Stimulated activated CD8-positive, alpha-beta memory T cell treated with anti-CD3 and anti-CD28 coated beads, Interleukin-4, amount 100 ng/mL, for 1 hour (primary cell): ENCODE measurements at places on chromosomes 16 and 17.

GRCh38 chr16:72878301-72879269 lies 169.3 kb downstream of the ZFHX3 start:
- no peak for DNase-seq

- no peak for DNase-seq
Measured at GRCh38 chr16:67723151-67723910, 4.2 kb upstream of the GFOD2 start.

DNA sequence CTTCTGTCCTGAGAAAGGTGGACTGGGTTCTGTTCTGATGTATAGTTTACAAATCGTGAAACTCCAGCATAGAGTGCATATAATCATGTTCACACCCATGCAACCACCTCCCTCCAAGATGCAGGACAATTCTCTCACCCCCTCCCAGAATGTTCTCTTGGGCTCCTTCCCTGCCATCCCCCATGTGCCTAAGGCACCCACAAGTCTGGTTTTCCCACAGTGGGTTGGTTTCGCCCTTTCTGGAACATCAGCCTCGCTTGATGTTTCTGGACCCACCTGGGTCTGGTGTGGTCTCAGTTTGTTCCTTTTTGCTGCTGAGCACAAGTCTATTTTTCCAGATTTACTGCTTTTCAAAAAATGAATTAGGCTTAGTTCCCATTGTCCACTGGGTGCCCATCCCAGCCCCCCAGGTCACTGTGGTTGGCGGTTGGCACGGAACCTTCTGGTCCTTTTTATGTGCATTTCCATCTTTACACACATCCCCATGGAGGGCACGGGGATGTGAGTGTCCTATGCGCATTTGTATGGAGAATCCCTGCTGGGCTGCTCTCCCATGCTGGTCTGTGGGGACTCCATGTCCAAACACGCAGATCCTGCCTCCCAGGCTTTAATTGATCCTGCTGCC lies 19.0 kb downstream of the MAP2K3 start:
- DNase-seq: no peak

DNA sequence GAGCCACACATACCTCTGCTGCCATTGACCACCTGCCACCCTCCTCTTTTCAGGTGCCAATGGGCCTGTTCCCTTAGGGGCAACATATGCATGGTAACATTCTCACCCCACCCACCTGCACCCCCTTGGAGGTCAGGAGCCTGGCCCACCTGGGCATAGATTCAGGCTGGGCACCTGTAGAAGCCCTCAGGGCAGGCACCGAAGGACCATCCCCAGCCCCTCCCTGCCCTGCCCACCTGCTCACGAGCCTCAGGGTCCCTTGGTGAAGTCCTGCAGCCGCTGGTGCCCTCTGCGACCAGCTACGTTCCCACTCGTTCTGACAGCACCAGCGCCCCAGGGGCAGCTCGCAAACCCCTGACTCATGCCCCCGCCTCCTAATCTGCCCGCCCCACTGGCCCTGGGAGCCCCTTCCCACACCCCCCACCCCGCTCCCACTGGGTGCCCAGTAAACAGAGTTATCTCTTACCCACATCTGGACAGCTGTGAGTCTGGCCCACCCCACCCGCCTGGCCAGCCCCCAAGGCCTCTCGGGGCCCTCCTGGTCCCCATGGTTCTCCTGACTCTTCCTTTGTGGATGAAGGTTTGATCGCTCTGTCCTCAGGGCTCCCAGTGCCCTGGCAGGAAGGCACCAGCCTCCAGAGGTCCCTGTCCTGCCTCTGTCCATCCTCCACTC lies at the start of gene SLC4A1:
TSS of gene SLC4A1 (minus strand) at position 318 of the 673 bp plus-strand sequence. CDS start 5,269 bp downstream, outside the sequence.
- DNase-seq: no peak

DNA sequence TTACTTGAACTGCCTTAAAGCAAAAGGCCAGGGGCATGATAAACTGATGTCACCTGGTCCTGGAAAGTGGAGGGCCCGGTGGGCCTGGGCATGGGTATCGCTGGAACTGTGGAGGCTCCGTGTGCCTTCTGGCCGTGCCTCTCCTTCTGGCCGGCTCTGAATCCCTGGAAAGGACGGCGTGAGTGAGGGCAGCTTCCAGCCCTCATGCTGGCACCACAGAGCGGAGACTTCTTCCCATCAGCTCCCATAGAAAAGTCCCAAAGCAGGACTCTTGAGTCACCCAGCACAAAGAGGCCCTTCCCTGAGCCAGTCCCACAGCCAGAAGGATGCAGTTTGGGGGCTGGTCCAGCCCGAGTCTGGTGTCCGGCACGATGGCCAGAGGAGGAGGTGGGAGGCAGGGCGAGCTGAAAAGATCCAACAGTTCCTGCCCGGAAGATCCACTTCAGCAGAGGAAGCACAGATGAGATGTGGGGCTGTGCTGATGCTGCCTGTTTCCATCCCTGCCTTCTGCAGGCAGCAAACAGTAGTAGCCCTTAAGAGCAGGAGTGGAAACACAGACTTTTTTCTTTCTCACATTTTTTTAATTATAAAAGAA lies 7.8 kb downstream of the GAA start:
- no peak for DNase-seq

- no peak for DNase-seq
Measured at GRCh38 chr16:57906382-57907316, 64.3 kb downstream of the CNGB1 start.

- DNase-seq: no peak
Measured at GRCh38 chr16:12497526-12497925, 306.2 kb downstream of the CPPED1 start.

DNA sequence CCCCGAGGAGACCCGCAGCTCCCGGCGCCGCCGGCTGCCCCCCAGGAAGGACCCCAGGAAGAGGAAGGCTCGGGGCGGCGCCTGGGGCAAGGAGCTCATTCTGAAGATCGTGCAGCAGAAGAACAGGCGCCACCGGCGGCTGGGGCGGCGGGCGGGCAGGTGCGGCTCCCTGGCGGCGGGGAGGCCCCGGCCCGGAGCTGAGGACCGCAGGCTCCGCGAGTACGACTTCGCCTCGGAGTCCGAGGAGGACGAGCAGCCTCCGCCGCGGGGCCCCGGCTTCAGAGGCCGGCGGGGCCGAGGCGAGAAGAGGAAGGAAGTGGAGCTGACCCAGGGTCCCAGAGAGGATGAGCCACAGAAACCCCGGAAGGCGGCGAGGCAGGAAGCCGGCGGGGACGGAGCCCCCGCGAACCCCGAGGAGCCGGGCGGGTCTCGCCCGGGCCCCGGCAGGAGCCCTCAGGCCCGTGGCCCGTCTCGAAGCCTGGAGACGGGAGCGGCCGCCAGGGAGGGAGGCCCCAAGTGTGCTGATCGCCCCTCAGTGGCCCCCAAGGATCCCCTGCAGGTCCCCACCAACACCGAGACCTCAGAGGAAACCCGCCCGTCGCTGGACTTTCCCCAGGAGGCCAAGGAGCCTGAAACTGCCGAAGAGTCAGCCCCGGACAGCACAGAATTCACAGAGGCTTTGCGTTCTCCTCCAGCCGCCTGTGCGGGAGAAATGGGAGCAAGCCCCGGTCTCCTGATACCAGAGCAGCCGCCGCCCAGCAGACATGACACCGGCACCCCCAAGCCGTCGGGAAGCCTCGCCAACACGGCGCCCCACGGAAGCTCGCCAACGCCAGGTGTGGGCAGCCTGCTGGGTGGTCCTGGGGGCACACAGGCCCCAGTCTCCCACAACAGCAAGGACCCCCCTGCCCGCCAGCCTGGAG lies 22.3 kb upstream of the ZFPM1 start:
- peak; percentile 17 for DNase-seq

DNA sequence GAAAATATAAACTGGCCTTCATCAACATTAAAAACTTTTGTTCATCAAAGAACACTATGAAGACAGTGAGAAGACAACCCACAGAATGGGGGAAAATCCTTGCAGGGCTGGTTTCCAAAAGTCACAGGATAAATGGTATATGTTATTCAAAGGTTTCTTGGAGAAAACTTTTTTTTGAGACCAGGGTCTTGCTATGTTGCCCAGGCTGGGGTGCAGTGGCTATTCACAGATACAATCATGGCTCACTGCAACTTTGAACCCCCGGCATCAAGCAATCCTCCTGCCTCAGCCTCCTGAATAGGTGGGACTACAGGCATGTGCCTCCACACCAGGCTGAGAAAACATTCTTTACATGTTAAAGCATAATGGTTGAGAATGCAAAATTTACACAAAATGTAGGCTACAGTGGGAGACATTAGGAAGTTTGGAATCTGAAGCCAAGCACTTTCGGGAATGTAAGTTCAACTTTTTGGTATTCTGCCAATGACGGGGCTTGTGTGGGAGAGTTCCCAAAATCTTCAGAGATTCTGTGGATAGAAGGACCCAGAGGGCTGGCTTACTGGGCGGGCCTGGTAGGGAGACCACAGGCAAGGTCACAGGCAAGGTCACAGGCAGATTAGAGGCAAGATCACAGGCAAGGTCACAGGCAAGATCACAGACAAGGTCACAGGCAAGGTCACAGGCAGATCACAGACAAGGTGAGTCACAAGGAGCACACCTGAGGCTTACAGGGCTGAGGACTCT lies 24.2 kb upstream of the ATP2A3 start:
- no peak for DNase-seq

GRCh38 chr16:67504031-67505021 lies 21.0 kb upstream of the AGRP start:
- no peak for DNase-seq

- no peak for DNase-seq
Measured at GRCh38 chr17:77153999-77154586, 13.3 kb downstream of the SEC14L1 start.

- DNase-seq: no peak
Measured at GRCh38 chr17:31321966-31322365, 544 bp upstream of the EVI2A start.

- no peak for DNase-seq
Measured at GRCh38 chr17:77999413-78000173, 41.1 kb downstream of the TNRC6C start.

GRCh38 chr16:5781436-5781835 lies 683.8 kb upstream of the EEF2KMT start:
- no peak for DNase-seq

DNA sequence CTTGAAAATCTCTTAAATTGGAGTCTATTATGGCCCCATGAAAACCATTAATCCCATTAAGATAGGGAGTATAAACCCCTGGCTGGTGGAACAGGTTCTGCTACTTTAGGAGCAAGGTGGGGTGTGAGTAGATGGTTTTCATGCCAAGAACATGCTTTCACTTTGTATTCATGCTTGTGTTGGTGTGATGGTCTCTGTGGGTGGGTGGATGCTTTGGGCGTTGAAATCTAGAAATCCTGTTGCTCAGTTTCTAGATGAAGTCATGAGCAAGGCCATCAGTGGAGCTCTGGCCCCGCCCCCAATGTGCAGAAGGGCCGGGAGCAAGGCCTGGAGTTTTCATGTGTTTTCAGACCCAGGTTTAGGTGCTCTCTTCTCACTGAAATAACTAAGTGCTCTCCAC lies 20.1 kb downstream of the PLD6 start:
- no peak for DNase-seq

DNA sequence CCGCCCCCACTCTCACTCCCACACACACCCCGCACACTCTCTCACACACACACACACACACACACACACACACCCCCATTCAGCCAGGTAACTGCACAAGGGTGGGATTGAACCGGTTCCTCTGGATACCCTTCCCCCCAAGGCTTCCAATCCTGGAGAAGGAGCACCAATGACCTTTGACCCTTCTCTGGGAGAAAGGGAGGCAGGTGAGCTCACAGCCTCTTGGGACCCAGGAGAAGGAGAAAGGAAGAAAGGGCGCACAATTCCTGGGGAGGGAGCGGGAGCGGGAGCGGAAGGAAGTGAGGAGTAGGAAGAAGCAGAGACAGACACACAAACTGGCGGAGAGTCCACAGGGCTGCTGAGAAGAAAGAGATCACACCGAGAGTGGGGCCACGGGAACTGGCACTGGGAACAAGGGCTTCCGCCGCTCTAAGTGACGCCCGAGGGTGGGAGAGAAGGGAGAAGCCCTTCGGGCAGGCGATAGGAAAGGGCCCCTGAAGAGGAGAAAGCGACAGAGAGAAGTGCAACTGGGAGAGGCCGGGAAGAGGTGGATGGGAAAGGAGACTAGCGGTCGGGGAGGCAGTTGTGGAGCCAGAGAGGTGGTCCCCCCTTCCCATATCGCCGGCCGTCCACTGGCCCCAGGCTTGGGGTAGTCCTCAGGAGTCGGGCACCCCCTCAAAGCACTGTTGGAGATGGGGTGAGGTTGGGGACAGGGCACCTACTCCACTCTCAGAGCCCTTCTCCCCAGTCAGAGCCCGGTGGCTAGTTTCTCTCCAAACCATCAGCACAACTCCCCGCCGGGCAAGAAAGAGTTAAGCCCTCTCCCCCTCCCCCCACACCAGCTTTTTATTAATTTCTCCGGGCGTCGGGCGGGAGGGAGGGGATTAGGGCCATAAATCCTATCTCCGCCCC lies 1.3 kb downstream of the SAMD14 start:
- no peak for DNase-seq

GRCh38 chr17:9020096-9020823 lies 1.1 kb upstream of the NTN1 start:
- no peak for DNase-seq

GRCh38 chr16:30656974-30657865 lies 1.0 kb upstream of the FBRS start:
- DNase-seq: no peak

GRCh38 chr16:27245276-27246172 lies 23.0 kb downstream of the NSMCE1 start:
- no peak for DNase-seq

- DNase-seq: no peak
Measured at GRCh38 chr16:28188085-28188916, 23.5 kb downstream of the XPO6 start.

DNA sequence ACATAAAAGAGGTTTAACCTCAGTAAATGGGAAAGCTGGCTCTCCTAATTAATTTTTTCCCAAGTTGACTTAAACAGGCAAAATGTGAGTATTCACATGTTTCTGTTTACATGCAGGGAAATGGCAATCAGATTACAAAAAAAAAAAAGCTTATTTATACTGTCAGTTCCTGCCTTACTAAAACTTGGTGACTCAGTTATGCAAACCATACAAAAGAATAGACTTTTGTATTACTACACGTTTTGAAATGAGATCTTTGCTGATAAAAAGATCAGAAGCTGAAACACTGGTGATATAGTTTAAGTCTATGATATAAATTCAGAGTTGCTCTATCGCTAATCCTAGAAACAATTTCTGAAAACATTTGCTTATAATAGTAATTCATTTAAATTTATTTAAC lies 9.4 kb upstream of the KCNJ2 start:
- no peak for DNase-seq

DNA sequence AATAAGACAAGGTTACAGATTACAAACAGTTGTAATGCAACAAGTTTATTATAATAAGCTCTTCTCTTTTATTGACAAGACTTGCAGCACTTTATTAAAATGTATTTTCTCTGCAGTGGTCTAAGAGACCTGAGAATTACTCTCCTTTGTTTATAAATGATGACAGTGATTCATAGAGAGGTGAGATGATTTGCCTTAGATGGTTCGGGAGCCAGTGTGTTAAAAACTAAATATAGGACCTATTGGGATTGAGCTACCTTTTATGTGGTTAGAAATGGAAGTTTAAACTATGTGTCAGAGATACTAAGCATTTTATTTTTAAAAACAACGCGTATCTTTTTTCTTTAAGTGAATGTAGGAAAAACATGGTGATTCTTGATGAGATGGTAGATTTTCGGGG lies 2.9 kb upstream of the KRTAP3-3 start:
- DNase-seq: no peak

DNA sequence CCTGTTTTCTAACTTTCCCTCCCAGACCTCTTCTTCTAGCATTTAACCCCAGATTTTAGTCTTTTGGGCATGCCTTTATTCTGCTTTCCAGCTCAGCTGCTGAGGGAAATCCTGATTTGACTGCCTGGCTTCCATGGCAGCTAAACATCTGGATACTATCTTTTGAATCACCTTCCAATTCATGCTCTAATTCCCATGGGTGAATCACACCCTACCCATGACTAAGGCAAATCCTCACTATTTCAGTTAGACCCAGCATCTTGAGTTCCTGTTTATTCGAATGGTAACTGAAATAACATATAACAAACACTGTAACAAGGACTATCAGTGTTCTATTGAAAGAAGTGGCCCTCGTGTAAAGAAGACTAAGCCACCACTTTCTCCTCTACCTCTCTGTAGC lies 29.8 kb downstream of the CA10 start:
- DNase-seq: no peak
